Suppressor macrophage (primary cell): ENCODE measurements at places on chromosomes 2 and 18.
A peak's percentile ranks its signal among the peaks of the same experiment; 100 is the strongest.

GRCh38 chr18:3995476-3996102 lies 459.5 kb downstream of the DLGAP1 start:
- peak; percentile 80 for DNase-seq

- DNase-seq: no peak
Measured at GRCh38 chr2:128980475-128980874, 661.8 kb upstream of the HS6ST1 start.

DNA sequence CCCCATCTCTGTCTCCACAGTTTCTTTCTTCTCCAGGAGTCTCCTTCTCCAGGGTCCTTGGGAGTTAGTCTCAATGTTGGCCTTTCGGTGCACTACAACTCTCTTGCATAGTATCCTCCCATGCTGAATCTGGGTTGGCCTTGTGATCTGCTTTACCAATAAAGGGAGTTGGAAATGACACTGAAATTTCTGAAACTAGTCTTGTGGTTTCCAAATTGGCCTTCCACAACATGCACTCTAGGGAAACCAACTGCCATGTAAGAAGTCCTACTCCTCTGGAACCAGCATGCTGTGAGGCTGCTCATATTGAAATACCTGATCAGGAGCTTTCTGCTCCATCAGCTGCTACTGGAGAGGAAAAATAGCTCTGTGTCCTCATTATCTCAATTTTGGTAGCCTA lies 9.9 kb upstream of the ABHD3 start:
- DNase-seq: no peak

DNA sequence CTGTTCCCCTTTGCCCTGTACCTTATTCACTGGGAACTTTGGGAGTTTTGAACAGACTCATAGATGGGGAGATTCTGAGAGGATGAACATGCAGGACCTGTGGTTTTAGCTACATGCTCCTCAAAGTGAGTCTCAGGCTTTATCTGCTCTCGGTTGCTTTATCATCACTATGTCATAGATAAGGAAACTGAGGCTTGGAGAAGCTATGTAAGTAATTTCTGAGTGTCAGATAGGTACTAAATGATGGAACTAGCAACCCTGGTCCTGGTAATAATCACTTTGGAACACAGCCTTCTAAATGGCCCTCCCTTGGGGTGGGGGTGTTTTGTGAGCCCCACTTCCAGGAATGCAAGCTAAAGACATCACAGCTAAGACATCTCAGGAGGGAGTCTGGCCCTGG lies 186.2 kb upstream of the MEX3C start:
- DNase-seq: no peak

- no peak for DNase-seq
Measured at GRCh38 chr2:108805782-108806181, 19.2 kb downstream of the CCDC138 start.

DNA sequence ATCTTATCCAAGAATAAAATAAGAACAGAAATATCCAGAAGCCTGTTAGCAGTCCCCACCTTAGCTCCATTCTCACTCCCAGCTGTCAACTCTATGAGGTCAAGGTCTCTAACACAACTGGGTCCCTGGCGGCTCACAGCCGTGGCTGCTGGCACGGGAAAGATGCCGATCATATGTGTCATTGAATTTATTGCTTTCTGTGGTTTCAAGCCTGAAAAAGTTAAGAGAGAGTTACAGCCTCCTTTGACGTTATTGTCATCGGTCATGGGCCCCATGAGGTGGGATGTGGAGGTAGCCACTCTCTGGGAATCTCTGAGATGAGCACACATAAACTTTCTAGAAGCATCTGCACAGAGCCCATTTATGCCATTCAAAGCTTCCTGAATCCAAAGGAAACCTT lies 28.7 kb upstream of the CABLES1 start:
- no peak for DNase-seq

DNA sequence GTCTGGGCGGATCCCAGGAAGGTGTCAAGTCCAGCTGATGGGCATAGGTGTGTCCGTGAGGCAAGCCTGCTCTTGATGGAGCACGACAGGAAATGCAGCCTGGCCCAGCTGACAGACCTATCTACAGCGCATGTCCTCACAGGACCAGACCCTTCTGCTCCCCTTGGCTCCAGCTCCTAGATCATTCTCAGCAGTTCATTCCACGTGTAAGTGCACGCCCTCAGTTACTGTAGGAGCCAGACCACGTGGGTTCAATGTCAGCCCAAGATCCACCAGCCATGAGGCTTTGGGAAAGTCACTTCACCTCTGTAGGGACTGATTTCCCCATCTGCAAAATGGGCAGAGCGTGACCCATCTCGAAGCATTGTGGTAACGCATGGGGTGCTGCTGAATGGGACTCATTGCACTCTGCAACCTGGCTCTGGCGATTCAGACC lies 47.8 kb downstream of the TMEM17 start:
- DNase-seq: no peak

DNA sequence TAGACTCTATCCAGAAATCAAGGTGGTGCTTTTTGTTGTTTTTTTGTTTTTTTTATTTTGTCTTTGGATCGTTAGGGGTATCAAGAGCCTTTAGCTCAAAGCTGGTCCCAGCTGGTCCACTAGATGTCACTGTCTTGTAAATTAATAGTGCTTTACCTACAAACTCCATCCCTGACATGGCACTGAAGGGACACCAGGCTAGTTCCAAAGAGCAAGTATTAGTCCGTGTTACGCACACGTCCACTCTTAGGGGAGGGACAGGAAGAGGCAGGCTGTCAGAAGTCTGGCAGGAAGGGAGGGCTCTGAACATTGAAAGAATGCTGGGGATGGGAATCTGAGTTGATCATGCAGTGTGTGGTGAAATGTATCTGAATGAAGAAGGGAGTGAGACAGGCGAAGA lies 85.9 kb upstream of the CCBE1 start:
- DNase-seq: peak; percentile 11

DNA sequence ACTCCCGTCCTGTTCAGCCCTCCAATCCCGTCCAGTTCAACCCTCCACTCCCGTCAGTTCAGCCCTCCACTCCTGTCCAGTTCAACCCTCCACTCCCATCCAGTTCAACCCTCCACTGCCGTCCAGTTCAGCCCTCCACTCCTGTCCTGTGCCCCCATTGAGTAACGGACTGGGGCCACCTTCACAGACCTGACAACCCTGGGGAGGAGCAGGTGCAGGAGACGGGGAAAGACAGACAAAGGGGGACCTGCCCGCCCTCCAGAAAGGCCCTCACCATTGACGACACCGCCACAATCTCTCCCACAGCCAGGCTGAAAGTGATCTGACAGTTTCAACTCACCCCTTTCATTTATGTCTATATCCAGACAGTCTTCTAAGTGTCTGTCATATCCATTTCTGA lies 72.2 kb downstream of the EIPR1 start:
- DNase-seq: no peak

DNA sequence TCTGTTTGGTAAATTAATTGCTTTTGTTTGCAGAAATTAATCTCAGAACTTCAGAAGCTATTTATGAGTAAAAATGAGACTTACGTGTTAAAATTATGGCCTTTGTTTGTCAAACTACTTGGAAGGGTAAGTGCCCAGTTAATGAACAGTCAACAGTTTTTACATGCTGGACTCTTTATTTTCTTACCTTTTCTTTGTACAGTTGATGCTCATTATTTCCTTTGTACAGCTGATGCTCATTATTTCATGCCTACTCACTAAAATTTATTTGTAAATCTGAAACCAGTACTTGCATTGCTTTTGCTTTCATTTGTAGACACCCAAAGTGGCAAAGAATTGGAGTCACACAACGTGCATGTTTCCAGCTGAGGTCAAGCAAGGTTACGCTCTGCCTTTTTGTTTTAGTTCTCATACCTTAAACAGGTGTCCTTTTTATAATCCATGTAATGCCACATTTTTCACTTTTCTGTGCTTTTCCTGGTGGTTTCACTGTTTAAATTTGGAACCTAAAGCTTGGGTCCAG lies 13.3 kb downstream of the RIF1 start:
- no peak for DNase-seq

DNA sequence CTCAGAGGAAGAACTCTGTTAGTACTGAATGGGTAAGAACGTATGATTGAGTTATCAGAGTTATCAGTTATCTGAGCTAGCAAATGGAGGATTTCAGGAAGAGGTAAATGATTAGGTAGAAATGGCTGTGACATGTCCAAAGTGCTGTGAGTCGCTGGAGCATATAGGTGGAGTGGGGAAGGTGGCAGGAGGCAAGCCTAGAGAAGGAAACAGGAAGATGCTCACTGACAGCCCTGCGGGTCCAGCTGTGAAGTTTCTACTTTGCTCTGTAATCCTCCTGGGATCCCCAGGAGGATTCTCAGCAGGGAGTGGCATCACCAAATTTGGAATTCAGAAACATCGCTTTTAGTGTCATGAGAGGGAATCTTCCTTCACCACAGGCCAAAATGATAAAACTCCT lies 52.0 kb downstream of the GYPC start:
- no peak for DNase-seq

GRCh38 chr18:61589053-61589723 lies 256.0 kb downstream of the CDH20 start:
- peak; percentile 85 for DNase-seq

DNA sequence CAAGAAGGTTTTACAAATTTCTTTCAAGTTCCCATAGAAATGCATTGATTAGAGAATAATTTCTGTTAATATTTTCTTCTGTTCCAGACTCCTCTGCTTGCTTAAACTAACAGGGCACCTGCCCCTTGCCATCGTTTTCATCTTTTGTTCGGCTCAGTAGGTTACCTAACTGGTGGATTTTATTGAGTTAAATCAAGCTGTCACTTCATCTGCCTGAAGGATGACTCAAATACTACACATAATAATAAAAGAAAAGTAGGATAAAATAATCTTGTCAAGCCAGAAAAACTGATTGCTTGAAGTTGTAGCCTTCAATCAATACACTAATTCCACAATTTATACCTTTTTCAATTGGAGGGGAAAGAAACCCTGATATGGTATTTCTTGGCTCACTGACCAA lies 234.0 kb downstream of the NR4A2 start:
- DNase-seq: no peak
